ENCODE measurements at places on chromosomes 7 and 10.

GRCh38 chr10:630581-631073 is 58.8 kb downstream of the DIP2C start:
- DNase-seq = no peak

- no peak for DNase-seq
Measured at GRCh38 chr7:151048911-151049463, 656 bp downstream of the ASIC3 start.

- no peak for DNase-seq
Measured at GRCh38 chr7:106220307-106220706, 64.5 kb downstream of the NAMPT start.

DNA sequence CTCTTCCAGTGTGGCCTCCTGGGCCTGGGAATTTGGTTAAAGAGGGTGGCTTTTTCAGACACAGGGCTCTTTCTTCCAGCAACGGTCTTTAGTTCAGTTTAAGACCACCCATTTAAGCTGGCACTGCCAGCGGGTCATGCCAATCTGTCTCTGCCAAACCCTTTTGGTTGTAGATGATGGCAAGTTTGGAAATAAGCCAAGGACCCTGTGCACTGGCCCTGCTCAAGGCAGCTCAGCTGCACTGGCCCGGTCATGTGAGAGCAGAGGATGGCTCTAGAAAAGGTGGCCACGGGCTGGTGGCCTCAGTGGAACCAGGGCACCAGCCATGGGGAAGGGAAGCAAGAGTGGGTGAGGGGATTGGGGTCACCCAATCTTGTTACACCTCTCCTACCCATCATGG is 294.1 kb downstream of the GLRX3 start:
- no peak for DNase-seq

DNA sequence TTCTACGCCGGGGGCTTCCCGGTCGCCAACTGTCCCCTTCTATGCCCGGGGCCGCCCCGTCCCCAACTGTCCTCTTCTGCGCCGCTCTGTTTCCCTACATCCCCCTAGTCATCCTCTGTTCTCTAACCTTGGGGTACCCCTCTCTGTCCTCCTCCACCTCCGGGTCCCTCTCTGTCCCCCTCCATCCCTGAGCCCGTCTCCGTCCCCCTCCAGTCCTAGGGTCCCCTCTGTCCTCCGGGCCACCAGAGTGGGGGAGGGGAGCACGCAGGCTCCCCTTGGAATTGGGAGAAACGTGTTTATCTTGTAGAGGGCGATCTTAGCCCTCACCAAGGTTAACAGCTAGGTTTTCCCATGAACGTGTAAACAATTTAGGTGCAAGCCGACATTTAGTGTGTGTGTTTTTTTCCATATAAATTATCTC is 852 bp upstream of the KLF6 start:
- DNase-seq = no peak

GRCh38 chr7:75743455-75743859 is 4.7 kb upstream of the HIP1 start:
- no peak for DNase-seq

DNA sequence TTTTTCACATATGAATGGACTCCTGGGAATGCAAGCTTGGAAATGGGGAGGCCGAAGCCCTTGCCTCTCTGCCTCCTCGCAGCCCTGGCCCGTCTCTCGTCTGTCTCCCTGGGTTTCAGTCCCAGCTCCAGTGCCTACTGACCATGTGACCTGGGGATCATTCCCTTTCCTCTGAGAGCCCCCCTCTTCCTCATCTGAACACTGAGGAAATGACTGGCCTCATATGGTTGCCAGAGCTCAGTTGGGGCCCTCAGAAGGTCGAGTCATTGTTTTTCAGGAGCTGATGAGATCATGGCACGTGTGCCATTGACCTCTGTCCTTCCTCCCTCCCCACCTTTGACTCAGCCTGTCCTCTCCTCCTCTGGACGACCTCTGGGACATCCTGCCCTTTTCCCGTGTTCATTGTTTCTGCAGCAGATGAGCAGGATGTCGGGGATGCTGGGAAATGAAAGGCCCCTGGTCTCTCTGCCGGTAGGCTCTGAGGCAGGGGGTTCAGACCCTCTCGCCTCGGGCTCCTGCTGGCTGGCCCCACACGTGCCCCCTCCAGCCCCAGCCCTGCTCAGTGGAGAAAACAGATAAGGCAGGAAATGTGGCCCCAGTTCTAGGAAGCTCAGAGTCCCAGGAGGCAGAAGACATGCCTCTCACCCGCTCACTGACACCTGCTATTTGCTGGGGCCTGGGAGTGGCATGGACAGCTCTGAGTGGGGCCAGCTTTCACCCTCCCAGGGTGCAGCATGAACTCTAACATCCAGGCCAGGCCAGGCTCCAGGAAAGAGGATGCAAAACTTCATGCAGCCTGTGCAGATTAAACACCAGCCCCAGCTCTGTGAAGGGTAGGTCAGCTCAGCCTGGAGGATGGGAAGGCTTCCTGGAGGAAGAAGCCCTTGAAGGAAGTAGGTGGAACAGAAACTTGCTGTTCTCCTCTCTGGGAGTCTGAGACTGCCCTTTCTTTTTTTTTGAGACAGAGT is 8.3 kb upstream of the PPP1R35 start:
- DNase-seq = no peak

GRCh38 chr10:86359111-86359510 is 7.5 kb downstream of the GRID1 start:
- no peak for DNase-seq

DNA sequence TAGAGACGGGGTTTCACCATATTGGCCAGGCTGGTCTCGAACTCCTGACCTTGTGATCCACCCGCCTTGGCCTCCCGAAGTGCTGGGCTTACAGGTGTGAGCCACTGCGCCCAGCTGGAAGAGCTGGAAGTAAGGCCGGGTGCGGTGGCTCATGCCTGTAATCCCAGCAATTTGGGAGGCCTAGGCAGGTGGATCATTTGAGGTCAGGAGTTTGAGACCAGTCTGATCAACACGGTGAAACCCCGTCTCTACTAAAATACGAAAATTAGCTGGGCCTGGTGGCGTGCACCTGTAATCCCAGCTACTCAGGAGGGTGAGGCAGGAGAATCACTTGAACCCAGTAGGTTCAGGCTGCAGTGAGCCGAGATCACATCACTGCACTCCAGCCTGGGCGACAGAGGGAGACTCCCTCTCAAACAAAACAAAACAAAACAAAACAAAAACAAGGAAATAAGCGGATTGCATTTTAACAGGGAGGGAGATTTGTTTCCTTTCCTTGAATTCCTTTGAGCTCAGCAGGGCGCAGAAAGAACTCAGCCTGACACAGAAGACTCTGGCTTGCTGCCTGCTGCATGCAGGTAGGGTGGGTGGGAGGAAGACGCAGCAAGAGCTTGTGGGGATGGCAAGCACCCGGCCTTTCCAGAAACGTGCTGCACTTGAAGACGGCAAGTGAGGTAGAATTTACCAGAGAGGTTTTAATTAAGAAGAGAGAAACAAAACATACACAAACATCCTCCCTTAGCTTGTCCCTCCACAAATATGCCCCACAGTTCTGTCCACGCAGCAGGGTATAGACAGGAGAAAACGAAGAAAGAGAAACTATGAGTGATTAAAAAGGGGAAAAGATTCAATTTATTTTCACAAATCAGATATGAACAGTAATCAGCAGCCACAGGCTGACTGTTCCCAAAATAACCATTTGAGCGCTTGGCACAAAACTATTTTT is 148.0 kb downstream of the RNF216 start:
- DNase-seq = no peak

DNA sequence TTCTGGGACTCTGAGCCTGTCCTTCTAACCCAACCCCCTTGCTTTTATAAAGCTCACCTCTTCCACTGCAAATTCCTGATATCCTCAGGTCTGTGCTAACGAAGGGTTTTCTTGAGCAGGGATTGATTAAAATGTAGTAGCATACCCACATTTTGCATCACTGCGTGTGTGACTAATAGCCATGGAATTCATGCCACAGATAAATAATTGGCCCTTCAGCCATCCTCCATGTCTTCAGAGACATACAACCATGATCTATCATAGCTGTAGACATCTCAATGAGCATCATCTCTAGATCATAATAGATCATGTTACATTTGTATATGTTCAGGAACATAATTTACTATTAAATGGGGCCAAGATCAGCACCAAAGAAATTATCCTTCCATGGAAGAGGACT is 990.3 kb downstream of the KCNMA1 start:
- DNase-seq = no peak

DNA sequence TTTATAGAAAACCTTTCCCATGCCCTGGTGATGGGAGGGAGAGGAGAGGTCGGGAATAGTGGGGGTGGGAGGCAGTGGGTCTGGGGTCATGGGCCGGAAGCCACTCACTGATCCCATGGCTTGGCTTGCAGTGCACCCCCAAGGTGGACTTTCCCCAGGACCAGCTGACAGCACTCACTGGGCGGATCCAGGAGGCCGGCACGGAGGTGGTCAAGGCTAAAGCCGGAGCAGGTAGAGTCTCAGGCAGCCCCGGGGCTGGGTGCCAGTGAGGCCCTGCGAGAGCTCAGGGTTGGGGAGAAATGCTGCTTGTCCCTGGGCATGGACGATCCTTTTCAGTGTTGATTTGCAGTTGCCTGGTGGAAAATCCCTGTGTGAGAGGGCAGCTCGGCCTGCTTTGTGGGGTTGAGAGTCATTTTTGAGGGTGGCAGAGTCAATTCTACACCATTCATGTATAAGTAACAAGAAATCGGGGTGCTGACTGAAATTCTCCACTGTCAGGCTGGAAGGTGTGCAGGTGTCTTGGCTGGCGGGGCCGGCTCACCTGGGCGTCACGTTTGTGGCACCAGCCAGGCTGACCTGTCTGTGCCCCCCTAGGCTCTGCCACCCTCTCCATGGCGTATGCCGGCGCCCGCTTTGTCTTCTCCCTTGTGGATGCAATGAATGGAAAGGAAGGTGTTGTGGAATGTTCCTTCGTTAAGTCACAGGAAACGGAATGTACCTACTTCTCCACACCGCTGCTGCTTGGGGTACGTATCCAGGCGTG is 16.5 kb downstream of the MDH2 start:
- DNase-seq = no peak

- peak; percentile 94 for DNase-seq
Measured at GRCh38 chr7:88361357-88361756, 54.7 kb upstream of the STEAP4 start.

DNA sequence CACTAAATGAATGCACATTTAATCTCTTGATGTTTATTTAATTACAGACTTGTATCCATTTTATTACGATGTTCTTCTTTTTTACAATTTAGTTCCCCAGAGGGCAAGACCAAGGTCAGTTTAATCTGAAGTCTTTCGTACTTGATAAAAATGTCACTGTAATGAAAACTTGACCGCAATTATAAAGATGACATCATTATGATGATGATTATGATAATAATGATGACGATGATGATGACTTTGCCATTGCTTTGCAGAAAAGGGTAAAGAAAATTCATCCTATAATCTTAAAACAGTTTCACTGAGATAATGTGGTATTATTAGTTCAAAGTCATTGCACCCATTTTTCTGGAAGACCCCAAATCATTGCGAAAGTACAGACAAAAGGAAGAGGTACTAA is 290.1 kb downstream of the NEBL start:
- DNase-seq = no peak

DNA sequence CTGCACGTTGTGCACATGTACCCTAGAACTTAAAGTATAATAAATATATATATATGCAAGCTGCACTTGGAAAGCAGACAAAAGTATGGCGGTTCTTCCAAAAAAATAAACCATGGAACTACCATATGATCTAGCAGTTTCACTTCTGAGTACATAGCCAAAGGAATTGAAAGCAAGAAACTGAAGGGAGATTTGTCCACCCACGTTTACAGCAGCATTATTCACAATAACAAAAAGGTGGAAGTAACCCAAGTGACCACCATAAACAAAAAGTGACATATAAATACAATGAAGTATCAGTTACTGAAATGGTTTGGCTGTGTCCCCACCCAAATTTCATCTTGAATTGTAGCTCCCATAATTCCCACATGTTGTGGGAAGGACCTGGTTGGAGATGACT is 525.3 kb upstream of the CELF2 start:
- no peak for DNase-seq

DNA sequence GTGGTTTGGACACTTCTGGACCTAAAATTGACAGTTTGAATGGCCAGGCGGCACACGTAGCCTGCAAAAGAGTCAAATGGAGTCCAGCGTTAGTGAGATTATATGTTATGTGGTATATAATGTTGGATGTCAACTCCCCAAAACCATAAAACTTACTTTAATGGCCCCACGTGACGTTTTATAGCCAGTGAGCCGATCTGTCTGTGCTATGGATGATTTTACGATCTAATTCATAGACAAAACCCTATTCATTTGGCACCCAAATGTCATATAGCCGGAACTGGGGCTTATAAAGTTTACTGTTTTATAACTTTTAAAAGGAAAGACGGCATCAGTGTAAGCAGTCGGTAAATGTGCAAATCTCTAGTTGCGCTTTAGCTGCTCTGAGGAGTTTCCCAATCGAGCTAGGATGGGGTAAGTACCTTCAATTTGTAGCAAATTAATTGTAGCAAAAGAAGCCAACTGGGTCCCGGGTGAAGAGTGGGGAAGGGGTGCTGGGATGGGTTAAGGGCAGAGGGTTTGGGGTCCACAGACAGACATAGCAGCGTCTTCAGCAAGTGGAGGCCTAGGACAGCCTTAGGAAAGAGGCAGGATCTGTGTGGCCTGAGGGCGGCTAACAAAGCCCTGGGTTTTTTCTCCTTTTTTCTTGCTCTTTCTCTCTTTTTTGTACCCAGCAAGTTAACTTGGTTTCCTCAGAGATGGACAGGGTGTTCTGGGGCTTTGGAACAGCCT is 3.2 kb downstream of the HOXA5 start:
- DNase-seq = no peak

- DNase-seq = no peak
Measured at GRCh38 chr7:100604028-100604975, 2.1 kb downstream of the PCOLCE start.

GRCh38 chr7:2966466-2967078 is 77.1 kb downstream of the CARD11 start:
- DNase-seq = no peak

GRCh38 chr7:152173372-152174070 is 148.0 kb downstream of the GALNT11 start:
- no peak for DNase-seq

GRCh38 chr10:112797855-112798254 is 152.2 kb upstream of the TCF7L2 start:
- no peak for DNase-seq
